ENCODE measurements at places on chromosomes 1 and 21.

DNA sequence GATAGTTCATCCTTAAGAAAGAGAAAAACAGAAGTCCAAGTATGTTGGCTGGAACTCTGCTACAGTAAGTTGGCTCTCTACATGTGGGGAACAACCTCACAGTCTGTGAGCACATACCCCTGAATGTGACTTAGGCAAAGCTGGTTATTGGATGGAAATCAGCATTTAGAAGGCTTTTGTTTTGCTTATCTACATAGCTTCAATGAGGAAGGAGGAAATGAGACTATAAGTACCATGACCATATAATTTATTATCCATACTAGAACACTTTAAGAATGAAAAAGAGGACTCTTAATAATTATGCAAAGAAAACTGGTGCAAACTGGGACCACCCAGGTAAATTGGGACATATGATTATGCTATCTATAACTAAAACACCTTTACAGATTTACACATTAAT, 31.7 kb upstream of the CD55 start:
- DNase-seq, result no peak

DNA sequence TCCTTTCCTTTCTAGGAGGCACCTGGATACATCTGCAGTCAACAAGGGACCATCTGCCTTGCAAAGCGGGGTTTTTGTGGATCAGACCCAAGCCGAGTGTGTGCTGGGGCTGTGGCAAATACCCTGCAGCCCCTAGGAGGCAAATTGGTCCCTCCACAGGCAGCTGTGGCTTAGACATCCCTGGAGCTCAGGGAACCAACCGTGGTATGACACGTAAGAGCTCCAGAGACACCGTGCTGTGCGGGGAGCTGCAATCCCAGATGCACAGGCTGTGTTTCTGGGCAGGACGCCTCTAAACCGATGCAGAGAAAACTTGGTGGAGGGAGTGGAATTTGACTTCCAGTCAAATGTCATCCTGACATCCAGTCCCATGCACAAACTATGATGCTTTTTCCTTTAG, 141.5 kb downstream of the KAZN start:
- no peak for DNase-seq

DNA sequence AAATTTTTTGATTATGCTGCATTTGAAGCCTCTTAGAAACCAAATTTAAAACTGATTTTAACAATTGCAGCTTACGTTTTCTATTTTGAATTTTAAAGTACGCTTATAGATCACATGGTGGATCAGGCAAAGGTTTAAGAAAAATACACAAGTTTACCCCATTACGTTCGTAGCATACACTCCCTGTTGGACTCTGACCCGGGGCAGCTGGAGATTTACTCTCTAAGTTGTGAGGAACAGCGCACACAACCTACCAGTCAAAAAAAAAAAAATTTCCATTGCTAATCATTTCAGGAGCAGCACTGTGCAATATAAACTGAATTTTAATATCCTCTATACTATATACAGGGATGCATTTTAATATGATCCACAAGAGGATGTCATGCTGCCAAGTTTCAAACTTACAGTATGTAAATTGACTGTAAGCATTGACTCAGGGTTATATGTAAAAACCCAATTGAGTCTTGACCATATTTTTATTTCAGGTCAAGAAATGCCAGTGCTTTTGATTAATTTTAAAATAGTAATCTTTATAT, 20.4 kb downstream of the CSDE1 start:
- DNase-seq, result no peak

GRCh38 chr1:57007948-57008347, 42.1 kb upstream of the C8B start:
- no peak for DNase-seq

DNA sequence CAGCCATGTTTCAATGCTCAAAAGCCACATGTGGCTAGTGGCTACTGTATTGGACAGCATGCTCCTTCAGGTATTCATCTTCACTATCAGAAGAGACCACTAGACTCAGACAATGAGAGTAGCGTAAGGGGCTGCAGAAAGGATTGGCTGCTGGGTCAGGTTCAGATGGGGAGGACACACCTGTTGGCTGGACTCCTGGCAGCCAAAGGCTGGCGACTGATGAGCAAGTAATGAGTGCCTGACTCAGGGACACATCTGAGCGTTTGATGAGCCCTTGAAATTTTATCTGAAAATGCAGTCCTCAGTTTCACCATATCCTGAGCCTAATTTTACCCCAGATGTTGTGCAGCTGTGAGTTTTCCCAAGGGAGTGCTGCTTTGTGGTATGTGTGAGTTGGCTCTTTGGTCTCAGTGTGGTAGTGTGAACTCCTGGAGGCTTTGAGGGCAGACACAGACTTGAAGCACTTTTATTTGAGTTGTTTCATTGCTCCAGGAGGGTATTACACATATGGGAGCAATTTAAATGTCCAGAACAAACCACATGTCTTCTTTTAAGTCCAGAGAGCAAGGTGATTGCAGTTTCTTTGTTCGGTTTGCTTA, 9.6 kb downstream of the ST6GALNAC3 start:
- DNase-seq, result no peak

DNA sequence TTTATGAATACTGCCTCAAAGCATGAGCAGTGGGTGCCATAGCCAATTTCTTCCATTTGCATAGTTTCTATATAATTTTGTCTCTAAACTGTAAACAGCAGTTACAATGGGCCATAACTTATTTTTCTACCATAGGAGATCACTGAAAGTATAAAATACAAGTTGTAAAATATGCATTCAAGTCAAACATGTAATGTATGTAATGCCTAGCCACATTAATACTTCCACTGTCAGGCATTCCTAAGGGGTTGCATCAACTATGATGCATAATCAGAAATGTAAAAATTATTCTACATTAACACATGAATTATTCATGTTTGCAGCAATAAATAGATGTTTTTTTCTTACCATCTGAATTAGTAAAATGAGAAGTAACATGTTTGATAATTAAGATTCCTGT, 560.3 kb upstream of the ZP4 start:
- no peak for DNase-seq

DNA sequence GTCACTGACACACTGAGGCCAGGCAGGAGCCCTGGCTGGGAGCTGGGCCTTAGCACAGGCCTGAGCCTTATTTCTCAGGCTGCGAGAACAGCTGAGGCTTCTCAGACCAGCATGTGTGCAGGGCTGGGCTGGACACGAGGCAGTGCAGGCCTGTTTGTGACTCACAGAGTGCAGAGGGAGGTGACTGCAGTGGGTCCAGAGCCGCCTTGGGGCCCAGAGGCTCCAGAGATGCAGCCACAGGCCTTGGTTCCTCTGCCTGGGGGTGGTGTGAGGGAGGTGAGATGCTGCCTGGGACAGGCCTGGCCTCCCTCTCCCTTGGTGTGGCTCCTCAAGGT, 61.2 kb upstream of the ETV3 start:
- DNase-seq, result no peak

DNA sequence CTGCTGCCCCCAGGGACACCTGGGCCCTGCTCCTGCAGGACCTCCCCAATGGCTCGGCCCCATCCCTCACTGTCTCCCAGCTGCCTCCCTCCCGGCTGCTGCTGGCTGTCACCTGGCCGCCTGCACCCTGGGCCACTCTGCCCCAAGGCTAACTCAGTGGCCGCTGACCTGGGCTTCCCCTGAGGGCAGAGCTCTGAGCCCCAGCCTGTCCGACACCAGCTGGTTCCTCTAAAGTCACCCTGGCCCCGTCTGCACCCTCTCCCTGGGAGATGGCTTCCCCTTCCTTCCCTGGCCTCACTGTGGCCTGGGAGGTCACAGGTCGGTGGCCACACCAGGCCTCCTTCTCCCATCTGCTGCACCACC, 15.0 kb downstream of the ITGB2 start:
- DNase-seq, result no peak

GRCh38 chr1:119340861-119341261, 27.7 kb upstream of the HAO2 start:
- DNase-seq, result no peak

DNA sequence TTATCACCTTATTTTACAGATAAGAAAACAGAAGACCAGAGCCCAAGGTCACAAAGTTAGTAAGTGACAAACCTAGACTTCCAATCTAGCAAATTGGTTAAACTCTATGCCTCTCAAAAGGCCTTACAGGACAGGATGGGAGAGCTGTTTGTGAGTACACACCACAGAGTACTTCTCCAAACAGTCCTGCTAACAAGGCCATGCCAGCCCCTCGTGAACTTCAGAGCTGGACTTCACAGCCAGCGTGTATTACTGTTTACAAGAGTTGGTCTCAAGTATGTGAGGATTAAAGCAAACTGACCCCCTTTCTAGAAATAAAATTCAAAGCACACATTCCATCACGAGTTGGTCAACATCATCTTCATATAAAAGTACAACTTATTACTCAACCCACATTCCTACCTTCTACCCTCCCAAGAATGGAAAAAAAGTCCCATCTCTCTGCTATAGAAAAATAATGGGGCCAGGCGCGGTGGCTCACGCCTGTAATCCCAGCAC, 19.8 kb upstream of the UBR4 start:
- DNase-seq, result no peak

DNA sequence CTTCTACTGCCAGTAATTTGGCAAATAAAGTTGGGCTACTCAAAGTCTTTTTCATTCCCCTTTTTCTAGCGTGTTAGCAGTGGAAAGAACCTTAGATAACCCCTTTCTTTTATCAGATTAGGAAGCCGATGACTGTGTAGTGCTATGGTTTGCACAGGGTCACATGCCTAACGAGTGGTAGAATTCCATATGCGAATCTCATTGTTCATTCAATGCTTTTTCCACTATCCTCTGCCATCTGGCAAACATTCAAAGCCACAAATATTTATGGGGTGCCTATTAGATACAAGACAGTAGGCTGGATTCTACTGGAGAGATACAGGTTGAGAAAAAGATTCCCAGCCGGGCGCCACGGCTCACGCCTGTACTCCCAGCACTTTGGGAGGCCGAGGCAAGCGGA, 14.9 kb upstream of the IER5 start:
- no peak for DNase-seq

GRCh38 chr1:173601588-173601987, 1.3 kb downstream of the SLC9C2 start:
- no peak for DNase-seq

- no peak for DNase-seq
These were observed 6.8 kb upstream of the AADACL3 start for GRCh38 chr1:12709091-12709491.

GRCh38 chr1:150234309-150234565, 1.7 kb downstream of the ANP32E start:
- no peak for DNase-seq

DNA sequence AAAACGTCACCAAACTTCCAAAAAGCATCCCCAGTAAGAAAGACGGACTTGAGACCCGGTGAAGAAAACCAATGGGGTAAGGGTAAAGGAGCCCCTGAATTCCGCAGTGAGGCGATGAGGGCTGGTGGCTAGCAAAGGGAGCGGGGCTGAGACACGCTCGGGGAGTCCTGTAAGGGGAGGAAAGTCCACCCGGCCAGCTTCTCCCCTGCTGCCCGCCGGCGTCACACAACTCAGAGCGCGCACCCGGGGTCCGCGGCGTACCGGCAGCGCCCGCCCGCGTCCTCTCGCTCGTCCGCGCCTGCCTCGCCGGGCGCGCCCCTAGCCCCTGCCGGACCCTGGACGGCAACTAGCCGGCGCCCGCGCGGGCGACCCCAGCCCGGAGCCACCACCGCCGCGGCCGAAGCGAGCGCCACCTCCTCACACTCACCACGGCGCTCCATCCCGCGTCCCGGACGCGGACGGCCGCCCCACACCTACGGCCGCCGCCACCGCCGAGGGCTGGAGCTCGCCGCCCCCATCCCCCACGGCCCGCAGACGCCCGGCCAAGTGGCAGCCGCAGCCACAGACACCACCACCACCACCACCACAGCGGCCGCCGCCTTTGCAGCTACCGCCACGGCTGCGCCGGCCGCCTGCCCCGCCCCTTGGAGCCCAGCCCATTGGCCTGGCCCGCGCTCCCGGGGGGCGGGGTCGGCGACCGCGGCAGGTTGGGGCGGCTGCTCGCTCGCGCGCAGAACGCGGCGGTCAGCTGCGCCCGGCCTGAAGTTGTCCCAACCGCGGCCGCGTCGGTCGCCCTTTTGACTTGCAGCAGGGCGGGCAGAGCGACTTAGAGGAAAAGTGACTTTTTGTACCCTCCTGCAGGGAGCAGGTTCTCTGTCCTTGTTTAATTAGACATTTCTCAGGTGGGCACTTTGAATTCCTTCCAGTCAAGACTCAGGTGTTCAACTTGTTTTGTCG, 10.0 kb upstream of the ARHGAP29 start:
- DNase-seq, result peak; percentile 52

- DNase-seq, result peak; percentile 64
These were observed 612.0 kb downstream of the MATN1 start for GRCh38 chr1:30111431-30111830.

GRCh38 chr1:218479436-218480115, 134.4 kb downstream of the TGFB2 start:
- no peak for DNase-seq

DNA sequence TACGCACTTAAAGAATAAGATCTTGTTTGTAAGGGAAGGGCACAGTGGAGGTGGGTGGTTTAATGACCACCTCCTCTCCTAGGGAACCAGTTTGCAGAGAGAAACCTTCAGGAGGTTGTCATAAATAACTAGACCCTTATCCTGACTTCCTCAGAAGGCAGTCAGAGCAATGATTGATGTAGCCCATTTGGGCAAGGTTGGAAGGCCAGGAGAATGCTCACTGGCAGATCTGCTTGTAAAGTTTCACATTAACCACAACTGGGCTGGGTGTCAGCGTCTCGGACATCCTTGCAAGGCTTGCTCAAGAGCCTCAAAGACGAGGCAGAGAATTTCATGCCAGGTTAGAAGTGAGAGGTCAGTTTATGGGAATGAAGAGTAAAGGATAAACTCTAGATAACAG, 87.6 kb upstream of the TRABD2B start:
- DNase-seq, result no peak

DNA sequence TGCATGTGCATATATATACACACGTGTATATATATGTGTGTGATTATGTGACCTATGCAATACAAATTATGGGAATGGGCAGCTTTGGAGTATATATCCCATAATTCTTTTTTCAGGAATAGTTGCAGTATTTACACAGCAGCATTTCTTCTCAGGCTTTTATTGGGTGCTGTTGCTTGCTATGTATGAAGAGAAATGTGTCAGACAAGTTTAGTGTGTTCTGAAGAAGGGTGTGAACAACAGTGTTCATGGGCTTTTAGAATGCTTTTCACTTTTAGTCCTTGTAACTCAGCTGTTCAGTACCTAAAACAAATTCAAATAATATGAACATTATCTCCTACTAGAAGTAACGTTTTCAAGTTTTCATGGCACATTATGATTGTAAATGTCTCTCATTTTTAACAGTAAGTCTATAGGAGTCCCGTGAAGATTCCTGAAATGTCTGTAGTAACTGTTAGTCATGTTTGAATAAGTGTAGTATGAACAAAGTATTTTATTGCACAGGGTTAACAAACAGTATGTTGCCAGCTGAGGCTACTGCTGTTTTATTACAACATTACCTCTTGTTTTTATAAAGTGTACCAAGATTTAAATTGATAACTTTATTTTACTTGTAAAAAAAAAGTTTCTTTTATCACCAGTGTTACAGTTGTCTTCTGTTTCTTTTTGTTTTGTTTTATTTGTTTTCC, 42.5 kb downstream of the TMED5 start:
- DNase-seq, result no peak

GRCh38 chr1:214400131-214400530, 119.2 kb downstream of the SMYD2 start:
- no peak for DNase-seq

Data from activated CD4-positive, alpha-beta T cell treated with anti-CD3 and anti-CD28 coated beads for 36 hours (primary cell).